ENCODE measurements at places on chromosomes 2 and 18. TPM values are rescaled to one million over a fixed set of nuclear protein-coding genes. Genes with fewer than 3 reads are reported as not detected.

The MYOM1 gene
- polyA plus RNA-seq, result 0.01 TPM

The PFN4 gene
- 0.16 TPM for polyA plus RNA-seq

The PROM2 gene
- polyA plus RNA-seq, result 16.8 TPM

The EPB41L3 gene
- 0.39 TPM for polyA plus RNA-seq

DNA sequence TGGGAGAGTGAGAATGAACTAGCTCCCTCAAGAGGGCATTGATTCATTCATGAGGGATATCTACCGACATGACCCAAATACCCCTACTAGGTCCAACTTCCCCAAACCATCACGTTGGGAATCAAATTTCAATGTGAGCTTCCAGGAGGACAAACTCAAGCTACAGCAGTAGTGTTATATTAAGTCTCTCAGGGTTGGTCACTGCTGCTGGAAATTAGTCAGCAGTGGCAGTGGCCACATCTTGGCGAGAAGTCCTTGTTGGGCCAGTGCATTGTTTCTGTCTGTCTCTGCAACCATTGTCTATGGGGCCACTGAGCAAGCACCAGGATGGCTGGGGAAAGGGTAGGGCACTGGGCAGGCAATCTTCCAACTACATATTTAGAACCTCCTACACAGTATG lies 47.5 kb downstream of the THUMPD2 start:
- no peak for DNase-seq
- H3K27me3 ChIP-seq, result no peaks in the 10 kb centered on the region
- H3K27ac ChIP-seq, result no peak overlapping the region
- H3K36me3 ChIP-seq, result peaks cover 2% of the 10 kb centered on the region
- no peak overlapping the region for H3K4me3 ChIP-seq
- peaks cover 14% of the 10 kb centered on the region for H3K4me1 ChIP-seq

DNA sequence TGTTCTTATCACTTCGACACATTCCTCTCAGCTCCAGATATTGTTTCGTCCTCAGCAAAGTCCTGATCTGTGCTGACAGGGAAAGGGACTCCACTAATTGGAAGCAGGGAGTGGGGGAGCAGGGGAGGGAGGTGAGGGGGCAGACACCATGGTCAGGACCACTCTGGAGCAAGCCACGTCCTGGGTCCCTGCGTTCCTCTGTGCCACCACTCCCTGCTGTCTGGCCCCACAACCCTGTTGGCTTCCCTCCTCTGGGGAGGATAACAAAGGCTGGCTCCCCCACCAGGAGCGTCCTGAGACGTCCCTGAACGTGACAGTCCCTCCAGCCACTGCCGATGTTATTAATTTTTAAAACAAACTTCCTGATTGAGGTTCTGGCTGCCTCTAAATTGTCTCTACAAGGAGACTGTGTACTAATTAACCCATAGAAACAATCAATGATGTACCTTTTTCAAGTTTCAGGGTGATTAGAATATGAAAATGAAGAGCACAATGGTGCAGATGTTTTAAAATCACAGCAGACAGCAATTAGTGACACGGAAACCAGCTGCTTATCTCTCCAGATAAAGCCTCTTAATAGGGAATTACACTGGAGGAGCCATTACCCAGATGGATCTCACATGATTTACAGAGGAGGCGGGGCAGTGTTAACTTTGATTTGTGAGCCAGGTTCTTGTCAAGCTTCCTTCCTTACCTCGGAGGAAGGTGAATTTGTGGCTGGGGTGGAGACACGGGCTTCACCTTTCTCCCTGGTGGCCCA lies 257.5 kb downstream of the SETBP1 start:
- no peaks in the 10 kb centered on the region for H3K27me3 ChIP-seq
- no peak for DNase-seq
- peaks cover 3% of the 10 kb centered on the region for H3K36me3 ChIP-seq

Data from keratinocyte (primary cell).